ENCODE measurements at places on chromosomes 4 and X.

DNA sequence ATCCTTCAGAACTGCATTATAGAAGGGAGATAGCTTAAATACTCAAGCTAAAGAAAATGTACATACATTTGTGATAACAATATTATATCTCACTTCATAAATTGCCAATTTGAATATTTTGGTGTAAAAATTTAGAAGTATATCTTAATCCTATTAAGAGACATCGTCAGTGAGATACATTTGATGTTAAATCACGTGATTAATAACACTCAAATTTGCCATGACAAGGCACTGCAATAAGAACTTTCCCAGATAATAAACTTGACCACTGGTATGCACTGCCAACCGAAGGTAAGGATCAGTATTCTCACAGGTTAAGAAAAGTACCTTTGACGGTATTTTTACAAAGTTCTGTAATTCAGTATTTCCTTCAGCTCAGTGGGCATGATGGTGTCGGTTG is 764.7 kb upstream of the FRG1 start:
- DNase-seq: no peak

- no peak for DNase-seq
Observed at GRCh38 chr4:155657169-155657568, 9.5 kb upstream of the GUCY1A1 start.

- DNase-seq: no peak
Observed at GRCh38 chrX:96971812-96972211, 88.1 kb downstream of the RPA4 start.

DNA sequence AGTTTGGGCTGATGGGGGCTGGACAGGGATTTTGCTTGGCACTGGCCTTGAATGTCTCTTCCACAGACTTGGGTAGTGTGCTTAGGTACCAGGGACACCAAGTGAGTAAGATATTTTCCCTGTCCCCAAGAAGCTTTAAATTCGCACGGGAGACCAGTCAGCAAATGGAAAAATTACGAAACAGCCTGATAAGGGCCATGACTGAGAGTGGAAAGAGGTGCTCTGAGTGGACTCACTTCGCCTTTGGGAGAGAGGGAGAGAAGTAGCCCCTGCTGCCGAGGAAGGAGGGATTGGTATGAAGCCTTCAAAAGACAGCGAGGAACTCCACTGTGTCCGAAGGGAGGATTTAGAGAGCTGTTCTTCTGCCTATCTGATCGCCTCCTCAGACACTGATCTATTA is 2.6 kb downstream of the LSM6 start:
- DNase-seq: no peak

GRCh38 chrX:85903692-85904471 is 143.5 kb downstream of the CHM start:
- DNase-seq: no peak

DNA sequence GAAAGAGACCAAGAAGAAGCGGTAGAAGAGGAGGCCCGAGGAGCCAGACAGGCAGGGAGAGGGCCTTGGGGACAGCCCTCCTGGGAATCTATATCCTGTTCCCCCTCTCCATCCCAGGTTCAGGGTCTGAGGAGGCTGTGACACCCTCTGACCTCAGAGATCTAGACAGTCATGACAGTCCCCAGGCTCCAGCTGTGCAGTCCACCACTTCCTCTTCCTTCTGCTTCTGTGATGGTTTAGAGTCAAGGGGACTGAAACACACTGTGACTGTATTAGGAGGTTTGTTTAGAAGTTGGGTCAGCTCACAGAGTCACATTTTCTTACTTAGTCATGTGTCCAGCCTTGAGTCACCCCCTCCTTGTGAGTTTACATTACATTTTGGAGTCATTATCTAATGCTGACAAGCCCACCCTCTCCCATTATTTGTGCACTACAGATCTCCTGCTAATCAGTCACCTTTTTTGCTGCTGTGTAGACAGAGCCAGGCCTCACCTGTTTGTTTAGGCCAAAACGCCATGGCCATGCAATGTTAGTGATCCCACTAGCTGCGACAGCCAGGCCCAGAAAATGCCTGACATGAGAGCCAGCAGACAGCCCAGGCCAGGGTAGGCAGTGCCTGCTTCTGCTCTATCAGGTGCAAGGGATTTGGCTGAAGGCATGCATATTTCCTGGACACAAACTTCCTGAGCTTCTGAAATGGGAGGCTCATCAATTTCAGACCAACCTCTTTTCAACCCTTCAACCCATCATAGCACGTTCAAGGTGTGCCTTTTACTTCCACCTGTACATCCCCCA is 26.0 kb downstream of the MANBA start:
- DNase-seq: no peak

- no peak for DNase-seq
Observed at GRCh38 chr4:144547678-144548298, 98.2 kb upstream of the HHIP start.
